Pancreas (tissue), 10 donors: ENCODE measurements at places on chromosomes 2 and 18.

GRCh38 chr18:53752781-53753367 is 471.6 kb downstream of the MBD2 start:
- DNase-seq = no peak

- no peak for DNase-seq
Measured at GRCh38 chr18:4751523-4751922, 296.4 kb upstream of the DLGAP1 start.

DNA sequence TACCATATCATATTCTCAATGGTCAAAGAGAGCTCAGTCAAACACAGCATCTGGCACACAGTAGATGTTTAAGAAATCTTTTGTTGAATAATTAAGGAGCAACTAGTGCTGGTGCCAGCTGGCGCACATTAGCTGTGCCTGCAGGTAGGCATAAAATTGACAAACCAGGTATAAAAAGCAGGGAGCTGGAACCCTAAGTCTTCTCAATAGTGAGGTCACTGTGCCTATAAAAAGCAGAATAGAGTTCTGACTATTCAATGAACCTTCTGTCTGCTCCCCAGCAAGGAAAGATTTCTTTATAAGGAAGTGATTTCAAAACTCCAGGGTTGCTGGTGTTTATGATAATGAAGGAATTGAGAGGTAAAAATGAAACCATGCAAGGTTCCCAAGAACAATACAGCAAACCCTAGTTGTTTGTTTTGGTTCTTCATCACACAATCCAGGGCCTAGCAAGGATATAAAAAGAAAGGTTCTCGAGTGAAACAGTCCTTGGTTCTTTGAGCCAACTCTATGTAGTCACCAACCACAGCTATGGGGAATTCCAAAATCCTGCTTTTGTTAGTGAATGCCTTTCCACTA is 76.1 kb downstream of the THADA start:
- no peak for DNase-seq

GRCh38 chr2:101114268-101114783 is 36.9 kb downstream of the TBC1D8 start:
- no peak for DNase-seq

- DNase-seq = no peak
Measured at GRCh38 chr2:60806988-60807681, 51.1 kb downstream of the PAPOLG start.

- DNase-seq = no peak
Measured at GRCh38 chr2:23015651-23016200, 369.3 kb upstream of the KLHL29 start.

- no peak for DNase-seq
Measured at GRCh38 chr18:29523371-29523770, 1346.4 kb upstream of the CDH2 start.

- no peak for DNase-seq
Measured at GRCh38 chr2:28270456-28271152, 122.1 kb upstream of the FOSL2 start.

DNA sequence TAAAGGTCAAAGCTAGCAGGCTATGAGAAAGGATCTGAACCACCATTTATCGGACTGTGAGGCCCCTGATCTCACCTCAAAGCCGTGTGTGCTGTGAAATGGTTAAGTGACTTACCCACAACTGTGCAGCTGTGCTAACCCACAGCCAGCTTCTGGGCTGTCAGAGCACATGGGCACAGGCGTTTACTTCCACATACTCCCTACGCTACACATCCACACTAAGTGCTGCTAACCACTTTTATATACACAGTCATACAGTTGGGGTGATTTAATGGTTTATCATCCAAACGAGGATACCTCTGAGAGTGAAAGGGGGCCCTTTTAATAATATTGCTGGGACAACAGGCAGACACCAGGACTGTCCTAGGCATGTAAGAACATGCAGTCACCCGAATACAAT is 37.3 kb downstream of the CYRIA start:
- no peak for DNase-seq

DNA sequence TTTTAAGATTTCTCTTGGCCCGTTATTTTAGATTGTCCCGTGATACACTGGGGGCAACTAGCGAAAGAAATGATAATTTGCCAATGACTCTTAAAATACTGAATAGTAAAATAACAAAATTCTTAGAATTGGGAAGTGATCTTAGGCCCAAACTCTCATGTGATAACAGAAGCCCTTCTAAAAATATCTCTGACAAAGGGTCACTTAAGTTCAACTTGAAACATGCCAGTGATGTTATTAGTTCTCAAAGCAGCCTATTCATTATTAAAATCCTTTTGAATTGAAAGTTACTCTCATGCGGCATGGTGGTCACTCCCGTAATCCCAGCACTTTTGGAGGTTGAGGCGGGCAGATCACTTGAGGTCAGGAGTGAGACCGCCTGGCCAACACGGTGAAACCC is 920.9 kb downstream of the NRXN1 start:
- no peak for DNase-seq

GRCh38 chr2:30300456-30301221 is 69.3 kb downstream of the LBH start:
- no peak for DNase-seq

DNA sequence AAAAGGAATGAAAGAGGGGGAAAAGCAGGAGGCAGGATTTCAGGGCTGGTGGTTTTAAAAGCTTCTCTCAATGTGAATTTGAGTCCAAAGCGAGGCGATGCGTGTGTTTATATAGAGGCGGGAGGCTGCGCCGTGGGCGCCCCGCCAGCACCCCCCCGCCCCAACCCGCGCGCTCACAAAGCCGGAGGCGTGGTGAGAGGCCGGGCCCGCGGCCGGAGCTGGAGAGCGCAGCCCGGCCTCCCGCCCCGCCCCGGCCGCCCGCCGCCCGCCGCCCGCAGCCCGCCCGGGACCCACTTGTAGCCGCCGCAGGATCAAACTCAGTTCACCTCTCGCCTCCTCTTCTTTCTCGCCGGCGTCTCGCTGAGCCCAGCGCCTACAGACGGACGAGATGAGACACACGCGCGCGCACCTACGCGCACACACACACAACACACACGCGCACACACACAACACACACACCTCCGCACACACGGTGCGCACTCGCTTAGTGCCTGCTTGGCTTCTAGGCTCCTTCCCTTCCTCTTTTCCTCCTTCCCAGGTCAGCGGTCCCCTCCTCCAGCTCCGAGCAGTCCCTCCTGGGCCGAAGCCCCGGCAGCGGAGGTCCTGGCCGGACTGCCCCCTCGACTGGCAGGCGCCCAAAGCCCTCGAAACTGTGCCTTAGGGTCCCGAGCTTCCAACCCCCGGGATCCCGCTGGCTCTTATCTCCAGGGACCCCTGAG is 1.3 kb upstream of the CYP26B1 start:
- no peak for DNase-seq

- no peak for DNase-seq
Measured at GRCh38 chr2:160140471-160140870, 59.6 kb downstream of the ITGB6 start.

DNA sequence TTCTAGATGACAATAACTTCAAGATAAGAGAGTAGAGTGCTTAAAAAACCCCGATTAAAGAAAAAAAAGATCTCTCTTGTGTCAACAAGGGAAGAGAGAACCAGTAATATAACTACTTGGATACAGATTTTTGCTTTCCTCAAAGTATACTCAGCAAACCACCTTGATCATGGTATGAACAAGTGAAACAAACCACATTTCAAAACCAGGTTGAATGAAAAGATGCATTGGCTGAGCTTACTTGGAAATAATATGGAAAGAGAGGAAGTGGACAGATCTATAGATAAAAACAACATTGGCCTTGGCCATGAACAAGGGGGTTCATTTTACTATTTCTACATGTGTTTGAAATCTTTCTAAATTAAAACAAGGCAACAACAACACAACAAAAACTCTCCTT is 50.1 kb downstream of the ATP8B1 start:
- no peak for DNase-seq
